ENCODE measurements at places on chromosomes 2 and 18.

GRCh38 chr2:220687231-220687843 lies 884.8 kb downstream of the EPHA4 start:
- peak; percentile 92 for DNase-seq

DNA sequence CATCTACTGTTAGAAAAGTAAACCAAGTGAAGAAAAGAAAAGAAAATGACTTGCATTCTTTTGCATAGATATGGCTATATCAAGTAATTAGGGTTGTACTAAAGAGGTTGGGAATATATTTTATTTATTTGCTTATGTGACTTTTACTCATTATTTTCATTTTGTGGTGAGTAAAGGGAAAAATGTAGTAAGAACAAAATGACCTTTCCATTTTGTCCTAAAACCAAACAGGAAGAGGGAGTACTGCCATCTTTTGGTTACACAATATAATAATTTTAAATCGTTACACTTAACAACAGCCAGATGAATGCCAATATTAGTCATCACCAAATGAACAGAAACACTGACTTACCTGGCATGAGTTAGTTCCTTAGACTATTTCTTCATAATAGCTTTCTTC lies 47.3 kb upstream of the NDUFV2 start:
- no peak for DNase-seq

GRCh38 chr2:109409321-109410038 lies 204.3 kb downstream of the SEPTIN10 start:
- DNase-seq = no peak

- peak; percentile 79 for DNase-seq
These were observed 403 bp downstream of the MAP2 start for GRCh38 chr2:209424199-209424701.

DNA sequence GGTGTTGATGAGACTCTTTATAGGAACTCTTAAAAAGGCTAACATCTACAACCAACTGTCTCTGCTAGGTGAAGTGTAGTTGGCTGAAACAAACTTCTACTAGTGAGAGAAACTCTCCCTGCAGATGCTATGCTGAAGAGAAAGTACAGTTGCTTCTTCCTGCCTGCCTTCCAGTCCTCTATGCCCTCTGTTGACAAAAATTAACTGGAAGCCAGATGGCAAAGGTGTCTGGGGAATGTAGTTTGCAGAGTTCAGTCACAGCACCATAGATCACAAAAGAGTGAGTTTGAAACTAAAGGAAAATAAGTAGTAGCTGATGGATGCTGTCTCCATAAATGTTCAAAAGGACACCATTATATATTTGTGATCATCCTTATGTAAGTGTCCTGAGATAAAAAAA lies 958.8 kb upstream of the NRXN1 start:
- DNase-seq = no peak
